ENCODE measurements at places on chromosomes 13 and 19.

DNA sequence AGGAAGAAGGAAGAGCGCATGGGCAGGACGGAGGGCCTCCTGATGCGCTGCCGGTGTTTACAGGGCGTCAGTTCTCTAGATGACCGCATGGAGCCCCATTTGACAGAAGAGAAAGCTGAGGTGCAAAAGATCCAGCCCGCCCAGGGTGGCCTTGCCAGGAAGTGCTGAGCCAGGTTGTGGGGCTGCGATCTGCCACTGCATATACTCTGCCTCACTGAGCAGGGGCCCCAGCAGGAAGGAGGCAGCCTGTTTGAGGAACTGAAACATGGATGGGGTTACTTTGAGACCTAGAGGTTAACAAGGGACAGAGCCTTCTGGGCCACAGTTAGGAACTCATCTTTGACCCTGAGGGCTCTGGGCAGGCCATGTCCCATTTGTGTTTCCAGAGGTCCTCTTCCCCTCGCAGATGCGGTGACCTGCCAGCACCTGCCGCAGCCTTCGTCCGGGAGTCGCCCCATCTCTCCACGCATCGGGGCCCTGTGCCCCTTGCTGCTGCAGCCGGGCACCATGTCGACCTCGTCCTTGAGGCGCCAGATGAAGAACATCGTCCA lies 3.2 kb downstream of the EPN1 start:
- DNase-seq, result no peak

- no peak for DNase-seq
Observed at GRCh38 chr19:35167251-35168119, 12.9 kb downstream of the FXYD5 start.

- DNase-seq, result no peak
Observed at GRCh38 chr13:27298849-27299248, 28.2 kb downstream of the RASL11A start.

- DNase-seq, result no peak
Observed at GRCh38 chr19:47754206-47755064, 9.1 kb downstream of the NOP53 start.

DNA sequence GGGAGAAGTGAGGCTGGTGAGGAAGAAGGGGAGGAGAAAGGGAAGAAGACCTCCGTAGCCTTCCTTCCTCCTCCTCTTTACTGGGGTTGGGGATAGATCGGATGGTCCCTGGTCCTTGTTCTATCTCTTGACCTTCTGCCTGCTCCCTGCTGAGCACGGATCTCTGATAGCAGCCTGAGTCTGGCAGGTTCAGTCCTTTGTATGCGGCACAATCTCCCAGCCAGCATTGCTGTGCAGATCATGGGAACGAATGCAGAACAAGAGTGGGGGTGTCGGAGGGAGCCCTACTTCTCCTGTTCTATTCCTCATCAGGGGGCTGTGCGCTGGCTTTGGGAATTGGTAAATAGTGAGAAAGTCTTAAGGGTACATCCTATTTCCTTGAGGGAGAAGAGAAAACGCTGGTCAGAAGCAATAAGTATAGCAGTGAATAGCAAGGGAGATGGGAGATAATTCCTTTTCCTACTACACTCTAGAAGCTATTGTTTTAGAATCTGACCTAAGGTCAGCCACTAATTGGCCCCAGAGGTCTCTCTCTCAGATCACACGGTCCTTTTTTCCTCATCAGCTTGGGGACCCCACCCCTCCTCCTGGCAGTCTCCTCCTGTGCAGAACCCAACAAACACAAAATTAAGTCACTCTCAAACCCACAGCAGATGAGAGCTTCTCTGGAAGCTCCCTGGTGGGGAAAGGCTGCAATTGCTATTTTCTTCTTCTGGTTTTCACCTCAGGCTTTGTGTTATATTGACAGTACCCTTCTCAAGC lies 41.0 kb downstream of the KL start:
- DNase-seq, result no peak

All from NCI-H226 (cell line).